ENCODE measurements at places on chromosomes 12 and 14.
A peak's percentile ranks its signal among the peaks of the same experiment; 100 is the strongest.

DNA sequence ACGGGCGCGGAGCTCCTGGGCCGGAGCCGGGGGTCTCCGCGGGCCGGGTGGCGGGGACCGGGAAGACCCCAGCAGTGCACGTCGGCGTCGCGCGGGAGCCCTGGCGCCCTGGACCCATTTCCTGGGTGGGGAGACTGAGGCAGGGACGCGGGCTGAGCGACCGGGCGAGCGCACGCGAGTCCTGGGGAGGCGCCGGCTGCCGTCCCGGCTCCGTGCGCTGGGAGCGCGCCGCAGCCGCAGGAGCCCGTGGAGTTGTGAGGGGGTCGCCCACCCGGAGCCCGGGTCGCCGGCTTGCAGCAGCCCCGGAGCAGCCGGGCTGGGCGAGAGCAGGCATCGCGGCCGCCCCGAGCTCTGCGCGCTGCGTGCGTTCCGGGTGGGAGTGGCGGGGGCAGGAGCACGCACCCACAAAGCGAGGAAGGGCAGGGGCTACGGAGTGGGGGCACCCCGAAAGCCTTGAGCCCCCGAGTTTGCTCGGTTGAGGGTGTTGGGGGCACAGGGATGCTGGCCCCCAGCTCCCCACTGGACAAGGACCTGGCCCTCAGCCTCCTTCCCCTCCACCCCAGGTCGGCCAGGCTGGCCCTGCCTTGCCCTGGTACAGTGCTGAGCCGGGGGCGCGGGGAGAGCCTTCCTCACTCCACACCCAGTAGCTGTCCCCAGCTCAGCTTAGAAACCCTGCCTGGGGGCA lies 620 bp downstream of the MMP17 start:
- no peak for DNase-seq

- no peak for DNase-seq
These were observed 1560.7 kb upstream of the TMEM132C start for GRCh38 chr12:126706300-126706699.

- DNase-seq = no peak
These were observed 54.0 kb downstream of the ZNF641 start for GRCh38 chr12:48296586-48297282.

DNA sequence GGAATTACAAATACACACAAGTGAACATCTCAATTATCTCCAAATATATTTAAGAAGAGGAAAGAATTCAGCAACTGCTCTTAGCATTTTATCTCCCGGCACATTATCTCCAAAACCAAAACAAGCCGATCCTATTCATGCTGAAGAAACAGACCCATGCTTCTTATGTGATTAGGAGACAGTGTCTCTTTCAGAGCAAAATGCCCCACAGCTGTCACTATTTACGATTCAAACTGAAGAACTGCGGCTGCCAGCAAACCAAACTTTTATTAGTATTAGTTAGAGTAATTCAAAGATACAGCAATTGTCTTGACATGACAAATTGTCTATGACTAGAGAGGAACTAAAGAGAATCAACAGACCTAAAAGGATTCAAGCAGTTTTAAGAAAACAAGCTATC lies 79.4 kb downstream of the SETD3 start:
- no peak for DNase-seq

GRCh38 chr12:69739287-69740191 lies 879 bp downstream of the RAB3IP start:
- DNase-seq = peak; percentile 79

DNA sequence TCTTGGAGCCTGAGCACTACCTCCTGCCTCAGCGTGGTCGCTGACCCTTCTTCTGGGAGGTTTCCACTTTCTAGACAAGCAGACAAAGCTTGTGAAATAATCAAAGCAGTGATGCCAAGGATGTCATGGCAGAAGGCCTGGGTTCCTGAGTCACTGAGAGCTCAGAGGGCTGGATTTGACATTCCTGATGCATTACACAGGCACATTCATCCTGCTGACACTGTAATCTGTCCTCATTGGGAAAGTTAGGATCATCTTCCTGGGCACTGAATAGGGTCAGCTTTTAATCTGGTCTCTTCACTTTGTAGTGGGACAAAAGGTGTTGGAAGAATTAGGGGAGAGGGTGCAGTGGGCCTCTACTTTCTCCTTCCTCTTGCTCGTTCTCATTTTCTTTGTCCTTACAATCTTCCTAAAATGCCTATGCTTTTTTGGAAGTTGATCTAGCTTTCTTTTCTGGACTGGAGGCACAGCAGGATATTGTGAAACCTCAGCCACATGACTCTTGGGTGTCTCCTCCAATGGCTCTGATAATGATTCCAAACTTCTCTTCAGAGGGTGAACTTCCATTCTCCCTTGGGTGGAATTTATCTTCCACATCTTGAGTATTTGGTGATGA lies 29.6 kb downstream of the EEA1 start:
- DNase-seq = no peak

- no peak for DNase-seq
These were observed 258.1 kb downstream of the PCNX1 start for GRCh38 chr14:71165121-71166031.

DNA sequence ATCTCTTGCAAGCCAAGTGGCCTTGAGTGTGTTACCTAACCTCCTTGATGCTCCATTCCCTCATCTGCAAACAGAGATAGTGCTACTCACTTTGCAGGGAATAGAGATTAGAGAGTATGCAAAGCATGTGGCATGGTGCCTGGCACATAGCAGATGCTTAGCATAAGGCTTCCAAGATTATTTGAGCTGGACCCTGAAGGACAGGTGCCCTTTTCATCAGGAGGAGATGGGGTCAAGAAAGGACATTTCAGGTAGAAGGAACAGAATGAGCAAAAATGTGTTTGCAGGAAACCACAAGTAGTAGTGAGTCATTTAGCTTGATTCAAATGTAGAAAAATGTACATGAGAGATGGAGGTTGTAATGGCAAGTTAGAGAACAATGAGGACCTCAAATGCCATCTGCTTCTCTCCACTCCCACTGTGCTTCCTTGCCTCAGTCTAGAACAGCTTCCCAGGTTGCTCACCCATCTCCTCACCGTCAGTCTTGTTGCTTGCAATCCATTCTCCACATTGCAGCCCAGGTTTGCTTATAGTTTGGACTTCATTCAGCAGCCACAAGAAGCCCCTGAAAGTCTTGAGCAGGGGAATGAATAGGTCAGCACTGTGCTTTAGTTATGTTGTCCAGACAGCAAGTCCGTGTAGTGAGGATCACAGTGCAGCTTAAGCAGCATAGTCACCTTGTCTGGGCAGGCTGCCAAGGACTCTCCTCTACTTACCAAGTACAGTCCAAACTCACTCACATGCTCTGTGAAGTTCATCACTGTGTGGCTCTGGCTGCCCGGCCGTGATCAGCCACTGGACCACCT lies 536.3 kb upstream of the CCDC196 start:
- no peak for DNase-seq

GRCh38 chr14:35940291-35940690 lies 114.2 kb downstream of the BRMS1L start:
- DNase-seq = no peak

DNA sequence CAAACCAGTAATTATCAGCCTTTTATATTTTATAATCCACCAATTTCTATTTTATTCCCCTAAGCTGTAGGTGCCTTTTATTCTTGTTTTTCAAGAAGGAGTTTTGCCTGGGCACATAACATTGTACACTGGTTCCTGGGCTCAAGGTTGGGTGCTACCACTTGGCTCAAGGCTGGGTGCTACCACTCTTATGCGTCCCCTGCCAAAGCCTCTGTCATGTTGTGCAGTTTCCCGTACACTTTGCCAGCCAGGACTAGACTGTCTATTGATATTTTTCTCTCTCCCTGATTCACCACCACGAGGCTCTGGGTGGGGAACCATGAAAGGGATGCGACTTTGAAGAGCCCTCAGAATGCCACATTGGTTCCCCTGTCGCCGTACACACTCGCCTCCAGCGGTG lies 52.5 kb upstream of the VASH1 start:
- DNase-seq = no peak

GRCh38 chr12:40198601-40199000 lies 26.2 kb upstream of the LRRK2 start:
- DNase-seq = no peak

DNA sequence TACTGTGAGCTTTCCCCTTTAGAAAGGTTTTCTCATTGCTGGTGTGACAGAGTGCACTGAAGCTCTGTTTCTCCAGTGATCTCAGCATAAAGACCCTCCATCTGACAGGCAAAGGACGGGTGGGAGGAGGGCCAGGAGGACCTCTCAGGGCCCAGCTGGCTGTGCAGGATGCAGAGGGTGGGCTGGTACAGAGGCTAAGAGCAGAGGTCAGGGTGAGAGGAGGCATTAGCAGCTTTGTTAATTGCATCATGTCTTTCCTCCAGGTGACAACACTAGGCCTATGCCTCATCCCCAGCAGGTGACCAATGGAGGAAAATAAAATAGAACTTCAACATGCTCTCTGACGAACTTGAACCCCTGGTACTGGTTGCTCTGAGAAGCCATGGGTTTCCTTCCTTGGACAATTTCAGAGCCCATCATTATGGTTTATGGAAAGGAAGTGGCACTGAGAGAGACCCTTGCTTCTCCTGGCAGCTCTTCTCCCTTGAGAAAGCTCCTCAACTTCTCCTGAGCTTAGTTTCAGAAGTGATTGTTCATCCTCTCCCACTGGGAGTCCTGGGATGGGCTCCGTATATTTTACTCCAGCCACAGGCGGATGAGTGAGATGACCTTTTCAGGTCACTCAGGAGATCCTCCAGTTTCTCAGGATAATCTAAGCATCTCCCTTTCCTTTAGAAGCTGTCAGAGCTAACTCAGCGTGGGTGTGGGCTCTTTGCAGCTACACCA lies 45.8 kb upstream of the ATP23 start:
- no peak for DNase-seq

DNA sequence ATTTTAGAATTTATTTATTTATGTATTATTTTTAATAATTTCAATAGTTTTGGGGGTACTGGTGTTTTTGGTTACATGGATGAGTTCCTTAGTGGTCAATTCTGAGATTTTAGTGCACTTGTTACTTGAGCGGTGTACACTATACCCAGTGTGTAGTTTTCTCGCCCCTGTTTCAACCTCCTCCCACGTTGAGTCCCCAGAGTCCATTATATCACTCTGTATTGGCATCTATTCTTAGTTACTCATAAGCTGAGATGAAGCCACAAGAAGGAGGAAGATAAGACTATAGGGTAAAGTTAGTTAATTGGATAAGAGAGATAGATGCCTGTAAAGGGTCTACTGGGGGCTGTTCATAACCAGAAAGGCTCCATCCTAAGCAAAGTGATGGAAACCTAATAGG lies 4.0 kb downstream of the C1S start:
- DNase-seq = no peak

- DNase-seq = no peak
These were observed 1.3 kb upstream of the NGB start for GRCh38 chr14:77272261-77272660.

GRCh38 chr14:102608064-102608446 lies 15.6 kb downstream of the RCOR1 start:
- DNase-seq = no peak

Measured in CD8-positive, alpha-beta memory T cell (primary cell).